Panc1 (cell line): ENCODE measurements at places on chromosomes 2 and 18.

- DNase-seq = no peak
Measured at GRCh38 chr2:34912084-34912483, 1313.0 kb upstream of the FAM98A start.

- no peak for DNase-seq
Measured at GRCh38 chr2:133599211-133599803, 31.0 kb upstream of the NCKAP5 start.

GRCh38 chr2:38187541-38188011, 111.6 kb upstream of the CYP1B1 start:
- DNase-seq = no peak

DNA sequence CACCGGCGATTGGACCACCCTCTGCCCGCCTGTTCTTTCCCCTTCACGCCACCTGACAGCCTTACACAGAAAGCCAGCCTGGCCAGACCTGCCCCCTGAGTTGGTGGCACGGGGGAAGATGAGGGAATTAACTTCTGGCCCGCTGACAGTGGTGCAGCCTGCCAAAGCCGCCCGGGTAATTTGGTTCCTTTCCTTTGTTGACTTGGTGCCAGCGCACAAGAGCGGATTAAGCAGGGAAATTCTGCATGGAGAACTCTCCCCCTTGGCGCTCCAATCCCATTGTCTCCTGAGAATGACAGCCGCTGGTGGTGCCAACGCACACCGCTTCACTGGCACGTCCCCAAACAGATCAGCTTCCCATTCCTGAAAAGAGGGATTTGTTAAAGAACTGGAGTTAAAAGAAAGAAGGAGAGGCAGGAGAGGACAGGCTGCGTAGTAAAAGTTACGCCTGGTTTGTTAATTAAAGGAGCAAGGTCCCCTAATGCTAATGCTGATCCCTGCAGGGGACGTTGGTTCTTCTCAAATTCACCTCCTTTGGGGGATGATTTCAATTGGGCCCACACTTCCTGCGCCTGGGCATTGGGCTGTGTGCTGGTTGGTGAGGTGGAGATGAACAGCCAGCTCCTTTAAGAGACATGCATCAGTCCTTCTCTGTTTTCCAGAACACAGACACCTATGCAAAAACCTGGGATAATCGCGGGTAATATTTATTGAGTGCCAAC, 286.8 kb downstream of the MYCN start:
- DNase-seq = no peak

- DNase-seq = no peak
Measured at GRCh38 chr18:5417342-5417741, 121.8 kb upstream of the ZBTB14 start.

- no peak for DNase-seq
Measured at GRCh38 chr2:63651861-63652651, 63.3 kb downstream of the MDH1 start.

DNA sequence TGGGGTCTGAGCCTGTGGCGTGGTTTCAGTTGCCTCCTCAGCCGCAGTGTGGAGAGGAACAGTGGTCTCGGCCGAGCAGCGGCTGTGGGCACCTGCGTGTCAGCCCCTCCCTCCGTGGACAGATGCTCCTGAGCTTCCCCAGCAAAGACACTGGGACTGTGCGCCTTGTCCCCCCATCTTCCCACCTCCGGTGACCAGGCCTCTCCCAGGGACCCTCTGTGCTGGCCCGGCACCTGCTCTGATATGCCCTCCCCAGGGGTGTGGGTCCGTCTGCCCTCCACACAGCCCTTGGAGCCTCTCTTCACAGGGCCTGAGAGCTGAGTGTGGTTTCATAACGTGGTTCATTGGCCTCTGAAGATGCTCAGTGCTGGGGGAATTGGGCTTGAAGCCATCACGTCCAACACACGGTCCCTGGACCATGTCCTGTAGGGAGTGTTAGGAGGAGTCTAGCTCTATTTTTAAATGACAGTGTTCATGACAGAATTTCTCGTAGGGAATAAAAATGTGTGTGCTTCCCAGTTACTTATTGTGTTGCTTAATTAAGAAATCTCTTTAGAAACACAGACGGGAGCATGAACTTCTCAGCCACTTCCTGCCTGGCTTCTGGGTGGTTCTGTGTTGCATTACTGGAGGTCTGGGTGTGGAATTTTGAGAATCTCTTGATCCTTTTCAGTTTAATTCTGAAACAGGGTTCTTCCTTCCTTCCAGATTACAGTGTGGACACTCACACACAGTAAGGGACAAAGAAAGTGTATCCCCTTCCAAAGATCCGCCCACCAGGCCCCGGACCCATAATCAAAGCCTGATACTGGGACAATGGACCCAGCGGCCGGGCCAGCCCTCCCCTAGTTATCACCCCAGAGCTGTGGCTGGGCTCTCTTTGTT, 110.7 kb downstream of the NFATC1 start:
- DNase-seq = no peak

- no peak for DNase-seq
Measured at GRCh38 chr18:44678725-44679055, 2.0 kb upstream of the SETBP1 start.

DNA sequence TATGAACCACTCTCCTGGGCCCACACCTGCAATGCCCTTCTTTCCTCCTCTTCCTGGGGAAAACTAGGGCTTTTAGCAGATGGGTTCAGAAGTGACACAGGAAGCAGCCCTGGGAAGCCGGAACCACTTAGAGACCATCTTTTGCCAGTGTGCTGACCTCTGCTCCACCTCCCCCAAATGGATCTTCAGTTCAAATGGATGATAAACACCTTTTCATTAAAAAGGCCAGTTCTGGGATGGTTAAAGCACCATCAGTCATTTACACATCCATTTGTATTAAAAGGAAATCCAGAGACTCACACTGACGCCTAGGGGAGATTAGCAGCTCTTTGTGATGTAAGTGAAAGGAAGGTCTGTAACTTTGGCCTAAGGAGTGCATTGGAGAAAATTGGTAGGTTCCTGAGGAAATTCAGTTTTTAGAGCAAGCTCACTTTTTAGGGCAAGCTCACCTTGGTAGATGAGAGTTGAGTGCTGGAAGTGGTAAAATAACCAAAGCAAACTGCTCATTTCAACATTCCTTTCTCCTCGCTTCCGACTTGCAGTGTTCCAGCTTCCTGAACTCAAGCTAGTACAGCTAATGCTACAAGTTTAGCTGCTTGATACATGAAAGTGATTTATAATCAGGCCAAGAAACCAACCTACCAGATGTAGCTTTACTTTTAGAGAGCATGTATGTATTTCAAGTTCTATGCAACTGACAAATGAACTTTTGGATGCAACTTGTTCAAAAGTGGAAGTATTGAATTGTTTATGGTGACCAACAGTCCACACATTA, 47.7 kb downstream of the ACTR2 start:
- DNase-seq = no peak

DNA sequence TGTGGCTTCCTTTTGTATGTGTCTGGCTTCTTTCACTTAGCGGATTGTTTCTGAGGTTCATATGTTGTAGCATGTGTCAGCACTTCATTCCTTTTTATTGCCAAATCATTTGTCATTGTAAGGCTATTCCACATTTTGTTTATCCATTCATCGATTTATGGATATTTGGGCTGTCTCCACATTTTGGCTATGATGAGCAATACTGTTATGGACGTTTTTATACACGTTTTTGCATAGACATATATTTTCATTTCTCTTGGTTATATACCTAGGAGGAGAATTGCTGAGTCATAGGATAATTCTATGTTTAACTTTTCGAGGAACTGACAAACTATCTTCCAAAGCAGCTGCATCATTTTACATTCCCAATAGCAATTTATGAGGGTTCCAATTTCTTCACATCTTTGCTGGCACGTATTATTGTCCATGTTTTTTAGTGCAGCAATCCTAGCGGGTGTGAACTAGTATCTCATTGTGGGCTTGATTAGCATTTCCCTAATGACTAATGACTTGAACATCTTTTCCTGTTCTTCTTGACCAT, 48.1 kb upstream of the TBC1D8 start:
- no peak for DNase-seq

GRCh38 chr2:31319406-31320175, 85.6 kb downstream of the EHD3 start:
- no peak for DNase-seq

DNA sequence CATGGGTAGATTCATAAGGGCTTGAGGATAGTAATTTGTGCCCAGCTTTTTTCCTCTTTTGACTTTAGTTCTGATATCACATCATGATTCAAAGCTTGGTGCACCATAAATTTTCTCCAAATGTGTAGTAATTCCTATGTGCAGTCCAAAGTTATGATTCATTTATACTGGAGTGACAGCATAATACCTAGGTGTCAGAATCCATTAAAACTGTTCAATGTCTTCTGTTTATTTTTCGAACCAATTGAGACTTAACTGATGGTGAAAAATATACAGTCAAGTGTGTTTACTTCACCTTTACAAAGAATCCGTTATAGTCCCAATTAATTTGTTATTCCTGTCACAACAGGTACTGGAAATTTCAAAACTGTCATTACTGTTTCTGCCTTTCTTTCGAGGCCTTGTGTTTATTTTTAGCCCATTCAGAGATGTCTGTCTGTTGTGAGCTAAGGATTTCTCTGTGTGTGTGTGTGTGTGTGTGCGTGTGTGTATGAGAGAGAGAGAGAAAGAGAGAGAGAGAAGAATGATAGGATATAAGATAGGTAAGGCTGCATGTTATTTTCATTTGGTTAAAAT, 389.7 kb upstream of the ATP5MC3 start:
- no peak for DNase-seq

- no peak for DNase-seq
Measured at GRCh38 chr2:45220227-45220626, 211.0 kb upstream of the SIX2 start.

DNA sequence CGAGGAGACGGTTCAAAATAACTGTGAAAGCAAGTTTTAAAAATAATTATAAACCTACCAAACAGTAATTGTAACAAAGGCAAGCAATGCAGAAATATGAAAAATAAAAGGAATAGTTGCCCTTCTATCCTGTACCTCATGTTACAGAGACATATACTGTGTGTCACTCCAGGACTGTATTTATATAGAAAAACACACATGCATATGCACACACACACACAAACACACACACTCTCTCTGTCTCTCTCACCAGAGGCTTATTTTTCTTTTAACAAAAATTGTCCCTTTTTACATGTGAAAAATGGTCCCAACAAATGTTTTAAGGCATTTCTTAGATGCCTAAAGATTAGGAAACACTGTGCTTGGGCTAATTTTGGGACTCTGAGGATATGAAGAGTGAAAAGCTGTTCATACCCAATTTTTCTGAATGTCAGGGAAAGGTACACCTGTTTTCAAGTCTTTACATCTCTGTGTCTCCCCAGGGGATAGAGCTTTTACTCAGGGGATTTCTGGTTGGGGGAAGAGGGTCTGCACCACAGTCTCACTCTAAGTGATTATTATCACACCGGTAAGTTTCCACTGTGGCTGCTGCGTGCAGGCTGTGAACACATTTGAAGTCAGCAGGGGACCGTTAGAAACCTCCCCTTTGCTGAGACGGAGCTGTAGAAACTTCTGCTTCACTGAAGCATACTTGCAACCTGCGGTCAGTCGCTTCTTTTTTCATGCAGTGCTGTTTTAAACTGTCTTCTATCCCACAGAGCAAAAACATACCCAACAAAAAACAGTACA, 51.4 kb upstream of the SPAG16 start:
- no peak for DNase-seq

GRCh38 chr2:43169987-43170386, 56.4 kb downstream of the ZFP36L2 start:
- no peak for DNase-seq

DNA sequence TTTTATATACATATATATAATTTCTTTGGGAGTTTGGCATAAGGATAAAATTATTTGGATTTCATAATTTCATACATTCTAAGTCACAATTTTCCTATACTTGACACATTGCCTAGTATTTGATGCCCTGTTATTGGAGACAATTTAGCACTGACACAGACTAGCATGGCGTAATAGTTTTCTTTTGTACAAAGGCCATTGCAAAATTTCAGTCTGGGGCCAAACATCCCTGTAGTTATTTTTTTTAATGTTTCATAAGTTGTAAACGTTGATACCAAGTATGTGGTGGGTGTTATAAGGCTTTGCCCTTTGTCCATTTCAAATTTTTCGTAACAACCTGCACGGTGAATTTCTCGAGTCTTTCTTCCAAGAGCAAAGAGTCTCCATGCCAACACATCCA, 95.7 kb upstream of the NRP2 start:
- DNase-seq = no peak

DNA sequence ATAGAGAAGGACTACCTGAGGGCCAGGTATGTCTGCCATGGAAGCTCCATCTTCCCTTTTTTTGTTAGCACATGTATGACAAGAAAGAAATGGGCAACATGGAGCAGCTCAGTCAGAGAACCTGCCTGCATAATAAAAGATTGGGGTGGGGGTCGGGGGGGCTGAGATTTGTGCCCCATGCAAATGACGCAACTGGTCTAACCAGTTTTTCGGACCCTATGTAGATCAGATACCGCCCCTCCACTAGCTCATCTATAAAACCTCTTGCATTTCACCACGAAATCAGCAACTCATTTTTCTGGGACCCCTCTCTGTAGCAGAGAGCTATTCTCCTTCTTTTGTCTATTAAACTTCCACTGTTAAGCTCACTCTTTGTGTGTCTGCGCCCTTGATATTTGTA, 657.2 kb downstream of the ERBB4 start:
- DNase-seq = no peak

DNA sequence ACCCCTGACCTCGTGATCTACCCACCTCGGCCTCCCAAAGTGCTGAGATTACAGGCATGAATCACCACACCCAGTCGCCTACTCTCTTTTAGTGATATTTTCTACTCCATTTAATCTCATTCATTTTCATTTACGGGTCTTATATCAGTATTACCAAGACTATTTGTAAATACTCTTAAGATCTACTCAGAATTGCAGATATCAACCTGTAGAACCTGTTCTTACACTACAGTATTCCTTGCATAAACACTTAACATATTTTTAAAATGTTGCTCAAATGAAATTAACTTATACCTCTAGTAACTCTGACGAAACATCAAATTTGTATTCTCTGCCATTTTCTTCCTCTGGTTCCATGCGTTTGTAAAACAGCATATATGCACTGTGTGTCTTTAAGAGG, 79.3 kb downstream of the C2orf74 start:
- no peak for DNase-seq

GRCh38 chr2:161138429-161138828, 21.8 kb upstream of the TANK start:
- no peak for DNase-seq

- no peak for DNase-seq
Measured at GRCh38 chr2:220081171-220081570, 453.7 kb downstream of the SLC4A3 start.

DNA sequence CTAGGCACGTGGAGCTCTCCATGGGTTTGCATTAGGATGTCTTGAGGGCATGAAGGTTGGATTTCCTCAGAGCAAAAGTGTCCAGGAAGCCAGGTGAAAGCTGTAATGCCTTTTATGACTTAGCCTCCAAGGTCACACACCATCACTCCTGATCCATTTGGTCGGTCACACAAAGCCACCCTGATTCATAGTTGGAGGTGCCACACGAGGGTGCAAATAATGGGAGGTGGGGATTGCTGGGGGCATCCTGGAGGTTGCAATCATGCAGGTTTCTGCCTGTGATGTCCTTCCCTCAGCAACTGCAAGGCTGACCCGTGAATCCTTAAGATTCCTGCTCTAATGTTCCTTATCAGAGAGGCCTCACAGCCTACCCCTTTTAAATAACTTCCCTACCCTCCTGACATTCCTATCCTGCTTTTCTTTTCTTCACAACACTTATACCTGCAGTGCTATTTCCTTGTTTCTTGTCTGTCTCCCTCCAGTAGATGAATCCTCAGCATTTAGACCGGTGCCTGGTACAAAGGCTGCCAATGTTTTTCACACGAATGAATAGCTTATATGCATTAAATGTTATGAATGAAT, 97.1 kb downstream of the LIPG start:
- no peak for DNase-seq
